ENCODE measurements at places on chromosomes 5 and 9.
A peak's percentile ranks its signal among the peaks of the same experiment; 100 is the strongest.

DNA sequence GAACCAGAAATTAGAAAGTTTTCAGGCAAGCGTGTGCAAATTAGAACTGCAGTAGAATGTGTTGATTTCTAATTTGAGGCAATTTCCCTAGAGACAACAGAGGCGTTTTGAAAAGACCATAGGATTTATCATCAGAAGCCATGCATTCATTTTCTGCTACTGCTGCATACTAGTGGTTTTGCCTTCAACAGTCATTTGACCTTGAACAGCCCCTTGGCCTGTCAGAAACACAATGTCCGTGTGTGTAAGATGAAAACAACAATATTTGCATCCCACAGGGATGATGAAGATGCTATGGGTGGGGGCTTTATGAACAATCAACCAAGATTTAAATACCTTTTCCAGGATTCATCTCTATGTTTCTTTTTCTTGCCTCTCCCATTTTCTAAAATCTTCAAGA, 73.7 kb downstream of the PDE4D start:
- DNase-seq = no peak

- DNase-seq = no peak
These were observed 193.9 kb upstream of the MRPS30 start for GRCh38 chr5:44614845-44615244.

GRCh38 chr9:116843863-116844620, 156.9 kb downstream of the TRIM32 start:
- no peak for DNase-seq

- DNase-seq = no peak
These were observed 17.8 kb downstream of the SHC3 start for GRCh38 chr9:89160806-89161205.

DNA sequence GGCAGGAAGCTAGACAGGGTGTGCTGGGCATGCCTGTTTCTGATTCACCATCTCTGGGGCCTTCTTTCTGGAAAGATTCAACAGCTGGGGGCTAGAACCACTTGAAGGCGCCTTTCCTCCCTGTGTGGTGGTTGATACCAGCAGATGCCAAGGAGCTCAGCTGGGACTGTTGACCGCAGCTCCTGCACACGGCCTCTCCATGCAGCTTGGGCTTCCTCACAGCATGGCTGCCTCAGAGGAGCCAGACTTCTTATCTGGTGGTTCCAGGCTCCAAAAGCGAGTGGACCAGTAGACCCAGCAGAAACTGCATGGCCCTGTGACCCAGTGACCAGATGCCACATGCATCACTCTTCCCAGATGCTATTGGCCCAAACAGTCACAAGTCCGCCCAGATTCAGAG, 74.7 kb upstream of the COL5A1 start:
- no peak for DNase-seq

- peak; percentile 56 for DNase-seq
These were observed 27.6 kb downstream of the AQP7 start for GRCh38 chr9:33374634-33375237.

GRCh38 chr9:89877051-89878002, 272.5 kb downstream of the GADD45G start:
- no peak for DNase-seq

GRCh38 chr5:167458412-167458811, 833.0 kb upstream of the WWC1 start:
- no peak for DNase-seq

- no peak for DNase-seq
These were observed 39.9 kb downstream of the SLIT3 start for GRCh38 chr5:169260896-169261569.

- no peak for DNase-seq
These were observed 7.5 kb downstream of the RPS14 start for GRCh38 chr5:150441813-150442698.

DNA sequence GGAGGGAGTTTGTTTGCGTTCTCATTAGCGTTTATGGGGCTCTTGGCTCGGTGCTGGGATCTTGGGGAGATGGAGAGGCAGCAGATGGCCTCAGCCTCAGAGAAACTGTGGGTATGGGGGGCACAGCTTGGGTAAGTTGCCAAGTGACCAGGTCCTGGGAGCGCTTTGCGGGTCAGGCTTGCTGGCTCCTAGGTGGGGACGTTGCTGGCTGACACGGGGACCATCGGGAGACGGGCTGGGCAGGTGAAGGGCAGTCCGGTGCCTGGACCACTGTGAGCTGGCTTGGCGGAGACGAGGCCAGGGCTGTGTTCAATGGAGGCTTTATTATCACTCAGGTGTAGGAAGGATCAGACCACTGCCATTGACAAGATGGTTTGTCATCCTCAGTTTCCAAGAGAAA, 30.0 kb downstream of the FGD3 start:
- no peak for DNase-seq

DNA sequence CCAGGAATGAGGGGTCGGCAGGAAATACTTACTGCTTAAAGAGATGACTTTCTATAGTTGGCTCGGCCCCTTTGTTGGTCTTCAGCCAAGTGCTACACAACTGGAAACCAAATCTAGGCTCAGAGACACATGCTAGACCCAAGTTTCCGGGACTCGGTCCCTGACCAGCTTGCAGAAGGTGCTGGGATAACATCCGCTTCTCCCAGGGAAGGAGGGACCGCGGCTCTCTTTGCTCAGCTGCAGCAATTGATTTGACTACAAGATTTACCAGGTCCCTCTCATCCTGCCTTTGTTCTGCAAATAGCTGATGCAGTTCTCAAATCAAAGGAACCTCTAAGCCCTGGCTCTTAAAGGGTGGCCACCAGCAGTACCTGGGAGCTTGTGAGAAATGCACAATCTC, 314.7 kb downstream of the MLLT3 start:
- no peak for DNase-seq

GRCh38 chr9:34124099-34124498, 2.4 kb downstream of the DCAF12 start:
- DNase-seq = no peak

DNA sequence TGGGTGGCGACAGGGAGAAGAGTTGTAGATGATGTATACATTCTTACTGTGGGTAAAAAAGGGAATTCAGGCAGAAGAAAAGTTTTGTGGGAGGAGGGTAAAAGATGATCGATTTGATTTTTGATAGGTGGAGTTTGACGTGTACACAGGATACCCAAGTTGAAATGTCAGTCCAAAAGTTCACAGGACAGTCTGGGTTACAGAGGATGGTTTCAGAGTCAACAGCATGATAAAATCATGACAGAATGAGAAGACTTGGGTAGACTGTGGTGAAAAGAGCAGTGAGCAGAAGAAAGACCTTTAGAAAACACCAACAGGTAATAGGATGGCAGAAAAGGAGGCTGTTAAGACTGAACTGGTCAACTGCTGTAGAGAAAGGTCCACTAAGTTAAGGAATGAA, 72.2 kb upstream of the FRRS1L start:
- DNase-seq = no peak

- DNase-seq = no peak
These were observed 446.2 kb upstream of the TRPC7 start for GRCh38 chr5:136811551-136811950.

- DNase-seq = no peak
These were observed 17.5 kb downstream of the GOLPH3 start for GRCh38 chr5:32156635-32157034.

DNA sequence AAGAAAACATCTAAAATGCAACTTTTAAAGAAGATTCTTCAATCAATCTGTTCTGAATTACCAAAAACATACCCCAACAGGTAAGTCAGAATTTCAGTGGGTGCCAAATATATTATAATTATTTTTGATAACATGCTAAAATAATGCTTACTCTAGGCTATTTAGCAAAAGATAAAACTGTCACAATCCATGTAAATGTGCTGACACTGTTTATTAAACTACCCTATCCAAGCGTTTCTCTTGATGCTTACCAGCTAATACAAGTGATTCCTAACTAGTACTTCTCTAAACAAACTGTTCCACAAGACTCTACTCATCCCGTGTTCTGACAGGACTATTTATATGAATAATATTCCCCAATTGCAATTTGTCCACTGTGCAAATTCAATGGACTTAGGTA, 236.7 kb downstream of the BNC2 start:
- DNase-seq = no peak

DNA sequence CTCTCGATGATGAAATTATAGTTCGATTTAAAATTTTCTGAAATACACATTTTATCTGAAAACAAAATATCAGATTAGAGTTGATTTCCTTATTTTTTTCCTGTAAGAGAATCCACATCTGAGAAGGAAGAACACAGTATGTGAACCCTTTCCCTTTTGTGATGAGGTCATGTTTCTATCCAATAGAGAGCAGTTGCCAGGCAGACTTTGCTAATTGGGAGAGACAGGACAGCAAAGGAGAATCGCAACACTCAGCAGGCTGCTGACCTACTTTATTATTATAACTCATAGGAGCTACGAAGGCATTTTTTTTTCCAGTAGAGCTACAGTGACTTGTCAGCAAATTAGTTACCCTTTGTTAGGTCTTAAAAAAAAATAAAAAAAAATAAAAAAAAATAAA, 242.1 kb downstream of the HCN1 start:
- peak; percentile 48 for DNase-seq

DNA sequence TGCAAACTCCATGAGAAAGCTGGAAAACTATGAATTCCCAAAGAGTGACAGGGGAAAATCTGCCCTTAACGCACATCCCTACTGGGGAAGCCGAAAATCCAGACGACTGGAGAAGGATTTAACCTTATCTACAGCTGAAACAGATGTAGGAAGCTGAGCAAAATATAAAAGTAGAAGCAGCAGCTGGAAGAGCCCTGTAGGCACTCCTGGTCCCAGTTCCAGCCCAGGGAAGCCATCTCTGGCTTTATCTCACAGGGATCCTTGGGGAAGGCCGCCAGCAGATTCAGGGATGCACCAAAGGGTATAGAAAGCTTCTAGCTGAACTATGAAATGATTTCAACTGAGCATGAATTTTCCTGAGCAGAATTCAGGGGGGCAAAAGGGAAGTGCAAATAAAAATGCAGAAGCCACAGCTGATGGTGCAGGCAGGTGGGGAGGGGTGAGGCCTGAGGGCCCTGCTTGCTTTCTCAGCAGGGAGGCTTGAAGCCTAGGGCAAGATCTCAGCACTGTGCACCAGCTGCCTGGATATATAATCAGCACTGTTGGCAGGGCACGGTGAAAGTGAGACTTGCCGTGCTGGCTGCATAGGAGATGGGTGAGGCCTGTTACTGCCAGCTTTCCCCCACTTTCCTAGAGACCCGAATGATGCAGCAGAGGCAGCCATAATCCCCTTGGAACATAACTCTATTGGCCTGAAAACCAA, 2019.5 kb upstream of the NUDT12 start:
- DNase-seq = no peak

GRCh38 chr5:119343052-119343451, 12.8 kb upstream of the TNFAIP8 start:
- no peak for DNase-seq

- no peak for DNase-seq
These were observed 1.4 kb upstream of the GM2A start for GRCh38 chr5:151251621-151252020.

Measured in iPS DF 19.7 (cell line).